MV-4-11 (cell line): ENCODE measurements at places on chromosomes 6 and 20.

DNA sequence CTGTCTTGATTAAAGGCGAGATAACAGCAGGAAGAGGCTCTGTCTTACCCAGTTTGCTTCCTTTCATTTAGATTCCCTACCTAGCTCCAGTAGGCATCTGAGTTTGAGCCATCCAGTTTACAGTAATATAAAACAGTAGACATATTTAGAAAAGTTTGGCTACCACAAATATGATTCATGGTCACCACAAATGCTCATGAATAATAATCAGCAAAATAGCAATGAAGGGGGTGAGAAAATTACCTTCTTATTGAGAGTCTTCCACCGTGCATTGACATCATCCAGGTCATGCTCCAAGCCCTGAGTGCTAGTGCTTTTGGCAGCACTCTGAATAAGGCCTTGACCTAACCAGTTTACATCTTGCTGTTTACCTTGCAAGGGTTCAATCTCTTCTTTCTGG lies 106.2 kb downstream of the DST start:
- DNase-seq, result no peak

DNA sequence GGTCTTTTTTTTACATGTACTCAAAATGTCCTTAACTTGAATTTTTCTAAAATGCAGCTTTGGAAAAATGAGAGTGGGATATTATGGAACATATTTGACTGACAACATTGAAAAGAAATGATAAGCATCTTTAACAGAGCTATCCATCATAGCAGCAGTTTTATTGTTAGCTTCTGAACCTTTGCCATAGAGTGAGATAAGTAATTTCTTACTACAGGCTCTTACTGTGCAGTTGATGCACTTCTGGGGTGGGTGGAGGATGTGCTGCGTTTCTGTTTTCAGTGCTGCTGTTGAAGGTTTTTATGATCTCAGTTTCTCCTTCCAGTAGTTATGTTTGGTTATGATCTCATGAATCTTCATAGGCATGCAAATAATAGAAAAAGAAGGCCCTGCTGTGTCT lies 267.0 kb downstream of the TMEM242 start:
- DNase-seq, result no peak

DNA sequence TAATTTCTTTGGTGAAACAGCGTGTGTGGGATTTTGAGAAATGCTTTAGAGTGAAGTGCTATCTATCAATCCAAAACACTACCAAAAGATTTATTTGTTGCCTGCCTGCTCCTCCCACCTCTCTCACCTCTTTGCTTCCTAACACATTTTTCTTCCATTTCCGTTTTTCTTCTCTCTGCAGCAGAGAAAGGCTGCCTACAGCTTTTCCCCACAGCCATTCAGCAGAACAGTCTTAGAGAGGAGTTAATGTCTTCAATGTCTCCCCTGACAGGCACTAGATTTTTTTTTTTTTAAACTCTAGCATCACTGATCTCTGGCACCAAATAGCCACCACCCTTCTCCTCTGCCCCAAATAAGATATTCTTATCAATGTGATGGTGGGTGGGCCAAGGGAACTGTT lies 327.8 kb upstream of the MAN1A1 start:
- DNase-seq, result no peak

DNA sequence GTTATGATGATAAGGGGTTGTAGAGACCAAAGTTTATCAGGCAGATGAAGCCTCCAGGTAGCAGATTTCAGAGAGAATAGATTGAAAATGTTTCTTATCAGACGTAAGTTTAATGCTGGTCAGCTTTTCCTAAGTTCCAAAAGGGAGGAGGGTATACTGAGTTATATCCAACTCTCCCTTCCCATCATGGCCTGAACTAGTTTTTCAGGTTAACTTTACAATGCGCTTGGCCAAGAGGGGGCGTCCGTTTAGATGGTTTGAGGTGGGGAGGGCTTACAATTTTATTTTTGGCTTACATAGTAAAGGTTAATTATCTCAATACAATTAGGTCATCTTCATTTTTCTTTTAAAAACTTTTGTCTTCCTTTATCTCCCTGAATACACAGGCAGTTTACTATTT lies 19.4 kb upstream of the IL22RA2 start:
- no peak for DNase-seq

DNA sequence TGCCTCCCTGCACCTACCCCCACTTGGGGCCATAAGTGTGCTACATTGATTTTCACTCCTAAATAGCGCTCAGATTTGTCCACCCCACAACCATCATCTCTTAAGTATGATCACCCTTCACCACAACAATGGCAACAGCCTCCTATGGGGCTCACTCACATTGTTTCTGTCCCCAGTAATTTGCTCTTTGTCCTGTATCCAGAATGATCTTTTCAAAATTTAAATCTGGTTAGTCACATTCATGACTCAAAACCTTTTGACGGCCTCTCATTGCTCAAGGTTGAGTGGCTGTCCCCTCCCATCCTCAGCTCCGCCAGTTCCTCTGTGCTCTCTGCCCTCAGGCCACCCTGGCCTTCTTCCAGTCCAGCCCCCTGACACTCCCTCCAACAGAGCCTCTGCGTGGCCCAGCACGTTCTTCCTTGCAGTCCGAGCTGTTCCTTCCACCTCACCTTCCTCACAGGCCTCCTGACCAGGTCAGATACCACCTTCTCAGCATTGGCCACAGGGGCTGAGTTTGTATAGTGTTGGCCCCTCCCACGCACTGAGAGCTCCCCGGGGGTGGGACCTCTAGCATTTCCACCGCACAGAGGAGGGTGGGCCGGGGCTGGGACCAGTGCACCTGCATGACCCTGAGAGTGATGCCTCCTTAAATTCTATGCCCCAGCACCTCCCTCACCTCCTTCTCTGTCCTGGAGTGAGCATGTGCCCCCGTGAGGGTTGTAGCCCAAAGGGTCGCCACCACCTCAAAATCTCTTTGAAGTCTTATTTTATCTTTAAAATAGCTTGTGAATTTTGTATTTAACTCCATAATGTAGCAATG lies 2.4 kb upstream of the PPP1R3G start:
- peak; percentile 37 for DNase-seq

GRCh38 chr6:129233458-129234134 lies 350.7 kb downstream of the LAMA2 start:
- peak; percentile 88 for DNase-seq

DNA sequence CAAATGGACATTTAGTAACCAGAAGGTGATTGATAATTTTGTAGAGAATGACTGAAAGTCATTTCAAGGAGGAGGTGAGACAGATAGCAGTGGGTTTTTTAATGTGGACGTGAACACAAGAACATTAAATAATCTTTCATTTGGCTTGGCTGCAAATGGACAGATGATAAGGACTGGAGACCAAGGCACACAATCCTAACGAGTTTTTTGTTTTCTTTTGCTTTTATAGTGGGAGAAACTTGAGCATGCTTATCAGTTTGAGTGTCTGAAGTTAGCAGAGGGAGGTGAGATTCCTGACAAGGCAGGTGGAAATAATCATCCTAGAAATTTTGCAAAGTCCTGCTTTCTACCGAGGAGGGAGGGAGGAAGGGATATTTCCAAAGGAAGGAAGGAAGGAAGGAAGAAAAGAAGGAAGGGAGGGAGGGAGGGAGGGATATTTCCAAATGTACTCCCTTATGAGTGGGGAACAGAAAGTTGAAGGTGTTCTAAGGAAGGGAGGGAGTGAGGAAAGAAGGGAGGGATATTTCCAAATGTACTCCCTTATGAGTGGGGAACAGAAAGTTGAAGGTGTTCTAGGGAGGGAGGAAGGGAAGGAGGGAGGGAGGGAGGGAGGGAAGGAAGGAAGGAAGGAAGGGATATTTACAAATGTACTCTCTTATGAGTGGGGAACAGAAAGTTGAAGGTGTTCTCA lies 63.1 kb downstream of the RNF217 start:
- no peak for DNase-seq

DNA sequence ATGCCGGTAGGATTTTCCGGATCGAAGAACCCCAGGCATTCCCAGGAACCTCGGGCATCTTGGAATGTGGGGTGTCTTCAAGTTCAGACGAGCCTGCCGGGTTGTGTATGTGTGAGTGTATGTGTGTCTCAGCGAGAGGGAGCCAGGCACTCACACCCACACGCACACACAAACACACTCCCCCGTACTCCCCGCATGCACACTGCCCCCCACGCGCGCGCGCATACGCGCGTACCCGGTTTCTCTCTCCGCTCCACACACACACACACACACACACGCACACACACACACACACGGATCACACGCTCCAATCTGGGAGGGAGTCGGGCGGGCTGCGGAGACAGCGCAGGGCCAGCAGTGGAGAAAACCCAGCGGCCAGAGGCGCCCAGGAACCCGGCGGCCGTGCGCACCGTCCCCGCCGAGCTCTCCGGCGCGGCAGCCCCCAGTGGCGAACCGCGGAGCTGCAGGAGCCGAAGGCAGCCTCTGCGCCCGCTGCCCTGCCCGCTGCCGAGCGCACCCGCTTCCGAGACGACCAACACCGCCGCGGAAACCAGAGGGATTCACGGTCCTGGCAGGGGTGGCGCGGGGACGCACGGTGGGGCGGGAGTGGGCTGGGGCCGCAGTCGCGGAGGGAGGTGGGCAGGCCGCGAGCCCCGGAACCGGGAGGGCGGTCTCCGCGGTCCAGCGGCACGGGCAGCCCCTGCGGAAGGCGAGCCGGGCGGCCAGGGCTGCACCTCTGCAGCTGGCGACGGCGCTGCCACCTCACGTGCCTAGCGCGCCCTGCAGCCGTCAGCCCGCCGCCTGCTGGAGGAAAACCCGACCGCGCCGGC lies at the start of gene LRFN2:
Gene LRFN2, minus strand, starts transcription at position 125 of the 830 bp plus-strand sequence.
- DNase-seq, result peak; percentile 36

- no peak for DNase-seq
Measured at GRCh38 chr6:101980924-101981323, 587.4 kb downstream of the GRIK2 start.

GRCh38 chr20:63744574-63745423 lies 5.2 kb downstream of the SLC2A4RG start:
- no peak for DNase-seq

DNA sequence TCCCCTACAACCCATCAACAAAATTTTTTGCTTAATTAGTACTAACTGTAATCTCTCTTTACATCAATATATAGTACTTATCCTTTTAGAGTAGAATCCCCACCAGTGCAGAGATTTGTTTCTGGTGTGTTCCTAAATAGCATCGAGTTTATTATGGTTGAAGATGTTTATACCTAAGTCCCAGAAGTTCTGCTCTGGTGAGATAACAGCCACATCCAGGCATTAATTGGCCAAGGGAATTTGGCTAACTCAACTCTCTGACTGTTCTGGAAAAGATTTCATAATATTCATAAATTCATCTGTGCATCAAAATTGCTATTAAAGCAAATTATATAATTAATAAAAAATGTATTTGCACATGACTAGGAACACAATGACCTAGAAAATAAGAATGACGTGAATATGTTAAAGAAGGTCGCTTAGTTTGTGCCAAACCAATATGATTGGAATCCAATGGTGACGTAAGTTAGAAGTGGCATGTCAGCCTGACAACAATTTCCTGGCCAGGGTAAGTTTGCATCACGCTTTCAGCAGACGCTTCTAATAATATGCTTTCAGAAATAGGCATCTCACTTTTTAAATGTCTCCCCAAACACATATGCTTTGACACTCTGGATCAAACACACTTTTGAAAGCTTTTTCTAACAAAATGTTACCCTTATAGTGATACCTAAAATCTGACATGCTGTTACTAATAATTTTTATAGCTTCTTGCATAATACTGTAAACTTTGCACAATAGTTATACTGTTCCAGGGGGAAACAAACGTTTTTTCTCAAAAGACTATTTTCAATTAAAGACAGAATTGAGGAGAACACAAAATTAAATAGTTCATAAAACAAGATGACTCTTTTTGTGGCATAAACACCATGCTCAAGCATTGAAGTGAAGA lies 236.7 kb downstream of the TENT5A start:
- no peak for DNase-seq

DNA sequence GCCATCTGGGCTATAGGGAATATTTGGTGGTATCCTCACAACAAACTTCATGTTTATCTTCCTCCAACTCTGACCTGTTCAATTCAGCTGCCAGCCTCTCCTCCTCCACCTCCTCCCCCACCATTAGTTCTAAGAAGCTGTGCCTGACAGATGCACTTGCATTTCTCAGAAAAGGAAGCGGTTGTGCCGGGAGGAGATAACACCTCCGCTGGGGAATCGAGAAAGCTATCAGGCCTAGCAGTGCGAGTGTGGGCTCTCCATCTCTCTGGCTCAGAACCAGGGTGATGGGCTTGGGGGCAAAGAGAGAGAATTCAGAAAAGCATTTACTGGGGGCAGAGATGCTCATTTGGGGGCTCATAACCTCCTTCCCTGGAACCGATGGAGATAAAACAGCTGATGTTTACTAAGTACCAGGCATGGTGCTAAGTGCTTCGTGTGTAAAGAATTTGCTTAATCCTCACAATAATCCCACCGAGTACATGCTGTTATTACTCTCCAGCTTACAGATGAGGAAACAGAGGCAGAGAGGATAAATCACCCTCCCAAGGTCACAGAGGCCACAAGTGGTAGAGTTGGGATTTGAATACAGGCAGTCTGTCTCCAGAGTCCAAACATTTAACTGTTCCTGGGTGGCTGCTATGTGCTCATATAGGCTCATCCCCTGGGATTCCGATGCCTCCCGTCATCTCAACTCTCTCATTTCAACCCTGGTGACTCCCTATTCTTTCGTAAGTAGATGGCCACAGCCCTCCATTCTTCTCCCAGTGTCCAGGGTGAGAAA lies 38.3 kb downstream of the COX4I2 start:
- peak; percentile 85 for DNase-seq

GRCh38 chr6:3529232-3529631 lies 72.4 kb upstream of the SLC22A23 start:
- no peak for DNase-seq

DNA sequence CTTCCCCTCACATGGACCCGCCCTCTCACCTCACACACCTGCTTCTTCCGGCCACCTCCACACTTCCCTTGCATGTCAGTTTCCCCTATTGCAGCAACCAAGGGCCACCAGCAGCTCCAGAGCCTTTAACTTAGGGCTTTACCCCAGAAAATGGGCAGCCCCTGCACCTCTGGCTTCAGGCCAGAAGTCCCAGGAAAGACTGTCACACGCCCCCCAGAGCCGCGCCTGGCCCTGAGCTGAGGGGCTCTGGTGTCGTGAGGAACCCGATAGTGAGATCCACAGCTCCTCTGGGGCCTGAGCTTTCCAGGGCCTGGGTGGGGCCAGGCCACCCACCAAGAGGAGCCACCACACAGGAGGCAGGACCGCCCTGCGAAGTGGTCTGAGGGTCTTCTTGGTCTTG lies 182.4 kb downstream of the DLL1 start:
- no peak for DNase-seq

DNA sequence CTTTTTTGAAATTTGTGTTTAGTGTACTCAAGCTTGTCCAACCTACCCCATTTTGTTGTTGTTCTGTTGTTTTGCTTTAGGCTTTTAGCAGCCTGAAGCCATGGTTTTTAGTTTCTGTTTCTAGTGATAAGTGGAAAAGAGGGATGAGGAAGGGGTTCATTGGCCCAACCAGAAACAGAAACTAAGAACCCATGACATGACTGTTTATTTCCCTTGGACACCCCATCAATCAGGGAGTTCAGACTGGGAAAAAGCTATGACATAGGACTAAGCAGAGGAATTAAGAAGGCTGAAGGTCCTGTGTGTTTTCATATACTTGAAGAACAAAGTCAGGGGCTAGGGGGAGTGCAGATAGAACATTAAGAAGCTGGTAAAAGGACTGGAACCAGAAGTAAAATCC lies 194.5 kb upstream of the THEMIS start:
- DNase-seq, result no peak
